ENCODE measurements at places on chromosomes 7 and 10.

DNA sequence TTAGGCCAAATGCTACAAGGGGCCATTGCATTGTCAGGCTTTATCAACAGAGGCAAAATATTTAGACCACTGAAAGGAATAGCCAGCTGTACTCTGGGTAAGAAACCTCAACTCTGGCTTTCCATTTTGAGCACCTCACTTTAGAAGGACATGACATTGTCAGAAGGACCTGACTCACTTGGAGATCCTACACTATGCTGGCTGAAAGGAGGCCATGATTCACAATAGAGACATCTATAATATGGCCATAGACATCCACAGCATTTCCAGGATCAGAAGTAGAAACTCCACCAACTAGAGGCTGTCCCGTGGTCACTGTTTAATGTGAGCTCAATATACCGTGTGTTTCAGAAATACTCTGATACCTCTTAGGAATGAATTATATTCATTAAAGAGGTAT, 140.9 kb downstream of the BTAF1 start:
- DNase-seq, result no peak

- DNase-seq, result no peak
Observed at GRCh38 chr7:15490291-15490690, 71.5 kb downstream of the AGMO start.

DNA sequence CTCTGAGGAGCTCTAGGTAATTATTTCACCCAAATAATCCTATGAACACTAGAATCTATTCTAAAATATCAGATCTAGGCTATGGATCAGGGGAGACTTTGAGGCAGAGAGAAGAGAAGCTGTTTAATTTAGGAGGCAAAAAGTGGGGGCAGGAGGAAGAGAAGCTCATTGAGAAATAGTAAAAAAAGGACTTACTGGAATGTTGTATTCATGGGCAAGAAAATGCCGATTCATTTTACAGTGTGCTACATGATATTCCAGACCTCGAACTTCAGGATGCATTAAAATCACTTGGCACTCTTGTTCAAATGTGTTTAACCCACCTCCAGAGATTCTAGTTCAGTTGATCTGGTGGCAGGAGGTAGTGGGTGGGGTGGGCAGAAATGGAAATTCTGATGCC, 109.5 kb upstream of the ITGB1 start:
- no peak for DNase-seq

DNA sequence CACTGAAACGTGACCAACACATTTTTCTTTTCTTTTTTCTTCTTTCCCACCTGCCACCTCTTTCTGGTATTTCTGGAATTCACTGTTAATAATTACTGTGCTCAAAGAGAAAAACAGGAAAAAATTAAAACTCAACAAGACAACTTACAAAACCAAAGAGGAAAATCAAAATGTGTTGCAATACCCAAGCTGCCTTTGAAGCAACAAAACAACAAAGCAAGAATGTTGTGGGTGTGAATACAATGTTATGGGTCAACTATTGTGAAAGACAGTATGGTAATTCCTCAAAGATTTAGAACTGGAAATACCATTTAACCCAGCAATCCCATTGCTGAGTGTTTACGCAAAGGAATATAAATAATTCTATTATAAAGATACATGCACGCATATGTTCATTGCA, 415.1 kb downstream of the GFRA1 start:
- DNase-seq, result no peak

- no peak for DNase-seq
Observed at GRCh38 chr10:99788598-99789256, 6.3 kb downstream of the ABCC2 start.

GRCh38 chr7:114823290-114823689, 98.6 kb upstream of the MDFIC start:
- no peak for DNase-seq

DNA sequence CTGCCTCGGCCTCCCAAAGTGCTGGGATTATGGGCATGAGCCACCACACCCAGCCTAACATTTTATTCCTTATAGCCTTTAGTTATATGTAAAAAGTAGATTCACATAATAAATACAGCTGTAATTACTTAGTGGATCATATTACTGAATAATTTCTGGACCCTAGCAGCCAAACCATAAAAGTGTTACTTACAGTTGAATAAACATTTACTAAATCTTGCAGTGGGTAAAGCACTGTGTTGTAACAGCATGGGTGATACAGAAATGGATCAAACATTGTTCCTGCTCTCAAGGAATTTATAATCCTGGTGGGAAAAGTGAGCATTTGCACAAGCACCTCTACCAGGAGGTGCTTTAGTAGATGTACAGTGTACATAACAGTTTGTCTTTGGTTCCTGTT, 25.0 kb downstream of the BPGM start:
- DNase-seq, result no peak

GRCh38 chr7:112350585-112350984, 99.7 kb upstream of the IFRD1 start:
- no peak for DNase-seq

- DNase-seq, result no peak
Observed at GRCh38 chr10:27241010-27241651, 534 bp upstream of the ACBD5 start.

DNA sequence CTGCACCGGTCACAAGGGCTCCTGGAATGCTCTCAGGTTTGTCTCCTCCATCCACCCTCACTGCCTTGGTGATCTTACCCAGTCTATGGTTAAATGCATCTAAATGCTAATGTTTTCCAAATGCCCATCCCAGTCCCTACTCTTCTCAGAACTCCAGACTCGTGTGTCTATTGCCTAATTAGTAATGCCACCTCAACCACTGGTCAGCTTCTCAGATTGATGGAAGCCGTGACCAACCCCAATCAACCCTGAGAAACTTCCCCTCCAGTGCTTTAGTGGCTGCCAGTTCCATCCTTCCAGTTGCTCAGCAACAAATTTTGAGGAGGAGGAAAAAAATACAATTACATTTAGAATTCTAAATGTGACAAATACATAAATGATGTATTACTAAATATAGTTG, 18.6 kb downstream of the NUDCD3 start:
- no peak for DNase-seq

DNA sequence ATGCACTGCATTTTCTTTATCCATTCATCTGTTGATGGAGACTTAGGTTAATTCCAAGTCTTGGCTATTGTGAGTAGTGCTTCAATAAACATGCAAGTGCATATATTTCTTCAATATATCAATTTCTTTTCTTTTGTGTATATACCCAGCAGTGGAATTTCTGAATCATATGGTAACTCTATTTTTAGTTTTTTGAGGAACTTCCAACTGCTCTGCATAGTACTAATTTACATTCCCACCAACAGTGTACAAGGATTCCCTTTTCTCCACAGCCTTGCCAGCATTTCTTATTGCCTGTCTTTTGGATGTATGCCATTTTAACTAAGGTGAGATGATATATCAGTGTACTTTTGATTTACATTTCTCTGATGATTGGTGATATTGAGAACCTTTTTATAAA, 145.2 kb downstream of the LYZL1 start:
- no peak for DNase-seq

- DNase-seq, result no peak
Observed at GRCh38 chr7:46853451-46853850, 728.5 kb downstream of the TNS3 start.

DNA sequence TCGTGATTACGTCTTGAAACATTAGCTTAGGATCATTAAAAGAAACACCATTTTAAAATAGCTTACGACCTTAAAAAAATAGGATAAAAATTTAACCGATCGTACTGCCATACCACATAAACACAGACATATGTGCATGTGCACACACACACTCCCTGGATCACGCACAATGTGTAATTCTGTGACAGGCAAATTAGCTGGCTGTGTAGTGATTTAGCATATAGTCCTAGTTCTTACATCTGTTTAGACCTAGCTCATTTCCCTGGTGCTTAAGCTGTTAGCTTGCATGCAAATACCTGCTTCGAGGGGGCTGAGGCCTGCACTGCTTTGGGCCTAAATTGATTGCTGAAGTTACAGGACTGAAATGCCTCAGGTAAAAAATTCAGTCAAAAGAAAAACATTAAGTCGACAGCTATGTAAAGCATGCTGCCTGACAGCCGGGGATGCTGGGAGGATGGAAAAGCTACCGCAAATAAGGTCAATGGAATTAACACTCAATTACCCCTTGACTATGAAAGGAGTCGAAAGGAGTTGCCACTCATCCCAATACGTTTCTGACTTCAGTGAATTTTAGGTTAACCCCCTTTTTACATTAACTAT, 267.1 kb upstream of the FZD8 start:
- DNase-seq, result no peak

- no peak for DNase-seq
Observed at GRCh38 chr7:36602934-36603887, 121.1 kb downstream of the AOAH start.

GRCh38 chr10:102280397-102281101, 35.2 kb downstream of the GBF1 start:
- no peak for DNase-seq

DNA sequence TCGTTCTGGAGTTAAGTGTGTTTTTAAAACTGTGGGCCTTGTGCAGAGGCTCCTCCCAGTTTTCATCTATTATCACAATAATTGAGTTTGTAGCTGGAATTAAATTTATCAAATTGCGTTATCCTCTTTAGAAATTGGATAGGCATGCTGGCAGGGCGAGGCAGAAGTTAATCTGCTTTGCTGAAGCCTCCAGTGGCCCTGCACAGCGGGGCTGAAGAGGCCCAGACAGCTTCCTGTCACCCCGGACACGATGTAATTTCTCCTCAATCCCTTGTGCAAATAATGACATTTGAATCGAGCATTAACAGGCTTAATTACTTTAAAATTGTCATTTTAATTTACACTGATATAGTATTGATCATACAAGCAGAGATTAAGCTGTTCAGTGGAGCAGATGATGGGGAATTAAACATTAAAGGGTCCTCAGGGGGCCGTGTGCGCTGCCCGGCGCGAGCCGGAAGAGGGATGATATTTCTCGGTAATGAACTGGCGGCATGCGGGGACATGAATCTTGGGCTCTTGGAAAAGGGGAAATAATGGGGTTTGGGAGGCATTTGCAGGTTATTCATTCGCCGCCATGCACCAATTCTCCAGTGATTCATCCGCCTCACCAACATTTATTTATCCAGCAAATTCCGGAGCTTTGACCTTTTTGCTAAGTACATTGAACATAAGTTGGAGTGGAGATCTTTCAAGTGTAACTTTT, 118.5 kb downstream of the NKX6-2 start:
- no peak for DNase-seq

DNA sequence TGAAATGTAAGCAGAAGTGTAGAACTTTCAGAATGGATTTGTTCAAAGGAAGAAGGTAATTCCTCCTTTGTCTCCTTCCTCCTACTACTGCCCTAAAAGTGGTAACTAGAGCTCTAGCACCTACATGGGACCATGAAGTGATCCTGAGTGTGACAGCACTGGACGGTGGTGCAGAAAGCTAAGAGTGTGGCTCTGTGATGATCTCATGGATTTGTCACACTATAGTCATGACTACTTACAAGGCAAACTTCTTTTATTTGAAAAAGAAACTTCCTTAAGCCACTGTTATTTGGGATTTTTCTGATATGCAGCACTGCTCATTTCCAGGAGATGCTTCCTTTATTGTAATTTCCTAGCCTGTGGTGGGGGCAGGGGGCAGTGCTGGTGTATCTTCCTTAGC, 5.8 kb upstream of the FHIP2A start:
- DNase-seq, result no peak

DNA sequence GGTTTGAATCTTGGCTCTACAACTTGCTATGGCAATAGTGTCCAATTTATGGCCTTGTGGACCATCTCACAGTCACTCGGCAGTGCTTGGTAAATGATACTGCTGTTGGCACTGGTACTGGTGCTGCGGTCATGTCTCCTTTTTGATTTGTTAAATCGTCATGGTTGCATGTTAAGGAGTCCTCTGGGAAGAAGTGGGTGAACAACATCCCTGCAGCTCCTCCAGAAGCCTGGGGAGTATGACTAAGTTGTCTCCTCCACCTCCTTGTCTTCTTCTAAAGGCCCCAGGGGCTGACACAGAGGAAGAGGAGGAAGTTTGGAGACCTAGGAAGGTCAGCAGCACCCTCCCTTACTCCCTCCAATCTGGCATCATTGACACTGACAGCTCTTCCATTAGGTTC, 8.5 kb downstream of the ITPRIP start:
- DNase-seq, result no peak

DNA sequence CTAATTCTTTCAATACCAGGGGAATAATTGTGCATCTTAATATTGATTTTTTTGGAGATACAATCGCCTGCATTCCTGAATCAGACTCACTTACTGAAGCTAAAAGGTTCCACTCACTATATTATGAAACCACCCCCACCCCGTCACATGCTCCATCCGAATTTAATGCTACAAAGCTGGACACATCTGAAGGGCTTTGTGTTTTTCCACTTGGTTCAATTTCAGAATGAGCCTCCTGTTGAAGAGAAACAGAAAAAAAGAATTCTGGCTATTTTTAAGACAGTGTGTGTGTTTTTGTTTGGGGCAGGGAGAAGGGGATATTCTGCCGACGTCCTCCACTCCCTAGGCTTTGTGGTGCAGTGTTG, 165.5 kb upstream of the TBX20 start:
- no peak for DNase-seq

DNA sequence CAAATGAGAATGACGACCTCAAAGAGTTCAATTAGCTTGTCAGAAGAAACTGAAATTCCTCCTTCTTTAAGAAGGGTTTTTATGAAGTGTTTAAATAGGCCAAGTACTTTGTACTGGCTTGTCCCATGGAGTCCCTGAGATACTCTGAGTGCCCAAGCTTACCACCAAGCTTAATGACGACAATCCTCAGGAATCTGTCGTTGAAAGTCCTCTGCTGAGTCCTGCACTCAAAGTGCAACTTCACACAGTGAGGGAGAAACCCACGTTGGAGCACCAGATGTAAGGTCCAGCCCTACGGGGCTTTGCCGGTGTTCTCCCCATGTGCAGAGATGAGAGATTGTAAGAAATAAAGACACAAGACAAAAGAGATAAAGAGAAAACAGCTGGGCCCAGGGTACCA, 42.8 kb upstream of the AKR1C2 start:
- DNase-seq, result no peak

- DNase-seq, result no peak
Observed at GRCh38 chr7:100590077-100590737, 4.1 kb downstream of the FBXO24 start.

DNA sequence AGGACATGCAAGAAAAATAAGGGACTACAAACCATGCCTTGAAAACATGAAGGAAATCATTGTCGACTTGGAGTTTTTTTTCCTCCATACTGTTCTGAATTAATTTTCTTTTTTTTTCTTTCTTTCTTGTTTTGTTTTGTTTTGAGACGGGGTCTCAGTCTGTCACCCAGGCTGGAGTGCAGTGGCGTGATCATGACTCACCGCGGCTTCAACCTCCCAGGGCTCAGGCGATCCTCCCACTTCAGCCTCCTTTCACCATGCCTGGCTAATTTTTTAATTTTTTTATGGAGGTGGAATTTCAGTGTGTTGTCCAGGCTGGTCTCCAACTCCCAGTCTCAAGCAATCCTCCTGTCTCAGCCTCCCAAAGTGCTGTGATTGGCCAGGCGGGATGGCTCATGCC, 11.6 kb downstream of the UCMA start:
- DNase-seq, result no peak

DNA sequence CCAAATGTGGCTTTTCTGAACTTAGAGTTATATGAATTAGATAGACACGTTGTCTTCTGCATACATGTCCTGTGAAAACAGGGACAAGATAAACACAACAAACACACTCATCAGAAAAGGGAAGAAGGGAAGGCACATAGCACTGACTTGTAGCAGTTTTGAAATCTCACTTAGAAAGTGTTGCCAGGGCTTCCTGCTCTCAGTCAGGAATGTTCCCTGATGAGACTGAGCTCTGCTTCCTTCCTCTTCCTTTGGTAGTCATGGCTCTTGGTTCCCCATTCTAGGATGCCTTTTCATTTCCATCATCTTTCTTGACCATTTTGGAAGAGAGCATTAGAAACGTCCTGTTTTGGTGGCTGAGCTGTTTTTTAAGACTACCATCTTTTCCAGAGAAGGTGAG, 233.8 kb upstream of the LYZL1 start:
- no peak for DNase-seq

All from stimulated activated CD8-positive, alpha-beta memory T cell treated with anti-CD3 and anti-CD28 coated beads, Interleukin-4, amount 100 ng/mL, for 1 hour (primary cell).